ENCODE measurements at places on chromosomes 5 and 9.

- DNase-seq: no peak
Observed at GRCh38 chr5:9479990-9480389, 65.9 kb downstream of the SEMA5A start.

GRCh38 chr9:135074354-135075233, 12.9 kb upstream of the OLFM1 start:
- DNase-seq: no peak

- DNase-seq: no peak
Observed at GRCh38 chr9:107667231-107668070, 177.9 kb upstream of the KLF4 start.

DNA sequence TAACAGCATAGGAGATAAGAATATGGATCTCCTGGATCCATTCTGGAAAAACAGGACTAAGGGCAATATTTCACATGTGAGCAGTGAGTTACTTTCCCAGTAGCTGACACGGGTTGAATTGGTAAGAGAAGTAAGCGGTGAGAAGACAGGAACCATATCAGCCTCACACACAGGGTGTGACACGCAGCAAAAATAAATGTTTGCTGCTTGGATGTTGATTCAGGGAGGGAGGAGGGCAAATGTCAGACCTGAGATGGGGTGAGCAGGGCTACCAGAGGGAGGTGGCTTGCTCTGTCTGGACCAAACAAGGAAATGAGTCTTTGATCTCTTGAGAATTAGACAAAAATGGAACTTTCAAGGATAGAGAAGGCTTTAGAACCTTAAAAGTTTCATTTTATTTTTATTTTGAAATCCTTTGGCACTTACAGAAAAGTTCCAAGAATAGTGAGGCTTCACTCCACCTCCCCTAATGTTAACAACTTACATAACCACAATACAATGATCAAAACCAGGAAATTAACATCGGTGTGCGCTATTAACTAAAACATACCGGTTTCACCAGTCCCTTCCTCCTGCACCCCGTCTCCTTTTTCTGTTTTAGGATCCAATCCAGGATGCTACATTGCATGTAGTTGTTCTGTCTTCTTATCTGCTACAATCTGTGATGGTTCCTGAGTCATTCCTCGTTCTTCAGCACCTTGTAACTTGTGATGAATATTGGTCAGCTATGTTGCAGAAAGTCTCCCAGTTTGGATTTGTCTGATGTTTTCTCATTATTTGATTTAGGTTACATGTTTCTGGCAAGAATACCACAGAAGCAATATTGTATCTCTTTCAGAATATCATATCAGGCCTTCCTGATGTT, 20.5 kb upstream of the ARHGEF28 start:
- no peak for DNase-seq

GRCh38 chr5:77117161-77117560, 30.1 kb upstream of the ZBED3 start:
- DNase-seq: no peak
